Spleen (tissue), 13 donors: ENCODE measurements at places on chromosomes 7 and 10. TPM values are rescaled to one million over a fixed set of nuclear protein-coding genes. Genes with fewer than 3 reads are reported as not detected.

The PRPS1L1 gene
- not detected for polyA plus RNA-seq

The EBLN1 gene
- not detected for polyA plus RNA-seq

The FOXP2 gene
- polyA plus RNA-seq: 0.09 TPM

The OR2F1 gene
- not detected for polyA plus RNA-seq

The MBLAC1 gene
- polyA plus RNA-seq: 2.7 TPM

The WDR86 gene
- 2.8 TPM for polyA plus RNA-seq

The TRIM24 gene
- 6.5 TPM for polyA plus RNA-seq

The HOXA9 gene
- 0.48 TPM for polyA plus RNA-seq

The CLEC2L gene
- 0.11 TPM for polyA plus RNA-seq

The SLC25A13 gene
- 9.6 TPM for polyA plus RNA-seq

The NUTM2B gene
- polyA plus RNA-seq: 4.3 TPM
